Kidney (tissue), 22 donors: ENCODE measurements at places on chromosomes 7 and 10. TPM values are rescaled to one million over a fixed set of nuclear protein-coding genes. Genes with fewer than 3 reads are reported as not detected.

GRCh38 chr7:8134089-8134733 lies 127.8 kb downstream of the ICA1 start:
- H3K27me3 ChIP-seq = no peaks in the 10 kb centered on the region
- H3K4me3 ChIP-seq = no peak overlapping the region
- peaks cover 14% of the 10 kb centered on the region for H3K4me1 ChIP-seq

- H3K4me3 ChIP-seq = no peak overlapping the region
- H3K27me3 ChIP-seq = no peaks in the 10 kb centered on the region
- DNase-seq = no peak
- peaks cover 2% of the 10 kb centered on the region for H3K36me3 ChIP-seq
These were observed 77.0 kb upstream of the GSDME start for GRCh38 chr7:24834128-24834798.

DNA sequence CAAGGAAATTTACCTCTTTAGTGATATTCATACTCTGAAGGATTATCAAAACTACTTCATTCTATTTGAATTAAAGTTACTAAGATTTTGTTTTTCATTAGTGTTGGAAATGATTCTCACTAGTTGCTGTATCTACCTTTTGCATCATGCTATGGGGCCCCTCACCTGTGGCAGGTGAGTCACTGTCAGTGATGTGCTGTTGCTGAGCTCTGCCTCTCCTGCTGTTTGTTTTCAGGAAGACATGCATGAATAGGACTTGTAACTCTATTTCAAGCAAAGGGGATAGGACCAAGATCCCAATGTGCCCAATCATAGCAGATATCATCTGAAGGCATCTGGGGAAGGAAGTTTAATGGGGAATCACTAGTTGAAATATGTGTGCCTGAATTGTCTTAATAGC lies 57.4 kb upstream of the AGR3 start:
- no peak for DNase-seq
- no peak overlapping the region for H3K4me3 ChIP-seq
- H3K27ac ChIP-seq = no peak overlapping the region
- H3K4me1 ChIP-seq = no peaks in the 10 kb centered on the region

TET1 gene
- total RNA-seq = 2.2 TPM

- no peaks in the 10 kb centered on the region for H3K27me3 ChIP-seq
- DNase-seq = no peak
- H3K4me1 ChIP-seq = peaks cover 5% of the 10 kb centered on the region
- H3K4me3 ChIP-seq = no peak overlapping the region
These were observed 38.4 kb downstream of the ANK3 start for GRCh38 chr10:60351191-60351853.

CFAP70 gene
- total RNA-seq = 6.0 TPM

TEX36 gene
- not detected for total RNA-seq

DNA sequence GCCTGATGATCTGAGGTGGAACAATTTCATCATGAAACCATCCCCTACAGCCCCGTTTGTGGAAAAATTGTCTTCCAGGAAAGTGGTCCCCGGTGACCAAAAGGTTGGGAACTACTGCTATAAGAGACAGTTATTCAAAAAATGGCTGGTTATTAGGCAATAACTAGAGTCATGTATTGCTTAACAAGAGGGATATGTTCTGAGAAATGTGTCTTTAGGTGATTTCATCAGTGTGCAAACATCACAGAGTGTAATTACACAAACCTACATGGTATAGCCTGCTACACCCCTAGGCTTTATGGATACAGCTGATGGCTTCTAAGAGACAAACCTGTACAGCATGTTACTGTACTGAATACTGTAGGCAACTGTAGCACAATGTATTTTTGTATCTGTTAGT lies 71.3 kb upstream of the CSTF2T start:
- H3K4me3 ChIP-seq = no peak overlapping the region
- no peaks in the 10 kb centered on the region for H3K36me3 ChIP-seq
- no peaks in the 10 kb centered on the region for H3K4me1 ChIP-seq
- H3K27me3 ChIP-seq = no peaks in the 10 kb centered on the region
- no peak overlapping the region for H3K27ac ChIP-seq
- DNase-seq = no peak

GRCh38 chr10:131576341-131577177 lies 265.0 kb upstream of the TCERG1L start:
- H3K4me1 ChIP-seq = no peaks in the 10 kb centered on the region
- H3K36me3 ChIP-seq = no peaks in the 10 kb centered on the region

PAX4 gene
- not detected for total RNA-seq

TSPAN33 gene
- 54.9 TPM for total RNA-seq

KCNMA1 gene
- 8.9 TPM for total RNA-seq

DNA sequence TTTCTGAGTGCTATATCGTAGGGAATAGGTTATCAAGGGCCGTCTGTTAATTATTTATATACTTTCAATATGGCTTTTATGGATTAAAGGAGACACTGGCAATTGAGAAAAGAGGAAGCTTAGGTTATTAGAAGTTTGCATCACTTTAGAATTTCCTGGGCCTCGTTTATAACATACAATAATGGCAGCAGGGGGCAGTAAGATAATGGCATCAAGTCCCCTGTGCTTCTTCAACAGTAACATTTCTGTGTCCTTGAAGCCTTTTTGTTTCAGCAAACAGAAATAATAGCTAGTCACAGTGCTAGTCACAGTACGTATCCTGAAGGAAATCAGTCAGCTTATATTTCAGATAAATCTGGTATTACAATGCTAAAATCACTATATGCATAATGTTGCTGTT lies 41.9 kb downstream of the SPAM1 start:
- no peaks in the 10 kb centered on the region for H3K27me3 ChIP-seq
- DNase-seq = no peak
- H3K27ac ChIP-seq = no peak overlapping the region
- H3K36me3 ChIP-seq = no peaks in the 10 kb centered on the region
- H3K4me1 ChIP-seq = no peaks in the 10 kb centered on the region

- DNase-seq = no peak
- H3K36me3 ChIP-seq = no peaks in the 10 kb centered on the region
- no peak overlapping the region for H3K4me3 ChIP-seq
These were observed 39.7 kb upstream of the GPR141 start for GRCh38 chr7:37643876-37644275.

GRCh38 chr7:27520815-27521790 lies 141.6 kb downstream of the HIBADH start:
- no peaks in the 10 kb centered on the region for H3K27me3 ChIP-seq
- peak; percentile 22 for DNase-seq
- H3K4me3 ChIP-seq = no peak overlapping the region
- no peak overlapping the region for H3K27ac ChIP-seq
- no peaks in the 10 kb centered on the region for H3K4me1 ChIP-seq
- peaks cover 12% of the 10 kb centered on the region for H3K36me3 ChIP-seq

DNA sequence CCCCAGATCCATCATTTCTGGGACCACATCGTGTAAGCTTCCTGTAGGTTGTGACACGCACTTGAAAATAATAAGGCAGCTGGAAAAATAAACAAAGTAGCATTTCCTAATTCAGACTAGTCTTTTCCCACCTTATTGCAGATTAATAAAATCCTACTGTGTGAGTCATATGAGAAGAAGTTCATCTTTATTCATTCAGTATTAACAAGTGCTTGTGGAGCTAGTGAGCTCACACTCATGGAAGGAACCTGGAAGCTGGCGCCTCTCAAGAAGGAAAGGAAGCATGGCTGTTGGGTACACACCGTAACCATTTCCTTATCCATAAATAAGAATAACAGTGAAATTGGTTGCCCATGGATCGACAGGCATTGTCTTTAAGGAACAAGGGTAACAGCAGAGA lies 152.6 kb upstream of the PFKP start:
- no peak for DNase-seq
- no peaks in the 10 kb centered on the region for H3K27me3 ChIP-seq
- no peak overlapping the region for H3K27ac ChIP-seq

STAM gene
- total RNA-seq = 26.1 TPM

ACTL6B gene
- total RNA-seq = not detected

C10orf67 gene
- total RNA-seq = 1.6 TPM

NEUROD6 gene
- not detected for total RNA-seq

DNA sequence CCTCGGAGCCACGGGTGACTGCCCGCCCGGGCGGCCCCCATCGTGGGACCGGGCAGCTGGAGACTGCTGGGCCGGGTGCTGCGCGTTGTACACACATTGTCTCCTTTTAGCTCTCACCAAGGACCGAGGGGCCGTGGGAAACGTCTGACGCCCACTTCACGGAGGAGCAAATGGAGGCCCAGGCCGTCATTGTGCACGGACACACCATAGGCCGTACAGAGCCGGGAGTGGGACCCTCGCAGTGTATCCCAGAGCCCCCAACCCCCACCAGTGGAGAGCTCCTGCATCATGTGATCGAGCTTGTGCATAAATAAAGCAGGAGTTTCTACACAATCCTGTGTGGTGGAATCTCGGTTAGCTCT lies 722 bp downstream of the DENND10 start:
- peak; percentile 73 for DNase-seq
- peaks cover 6% of the 10 kb centered on the region for H3K4me1 ChIP-seq
- peak overlapping the region; percentile 48 for H3K4me3 ChIP-seq
- no peaks in the 10 kb centered on the region for H3K27me3 ChIP-seq
- H3K36me3 ChIP-seq = no peaks in the 10 kb centered on the region

- H3K36me3 ChIP-seq = no peaks in the 10 kb centered on the region
- H3K27ac ChIP-seq = no peak overlapping the region
- no peak for DNase-seq
- no peaks in the 10 kb centered on the region for H3K4me1 ChIP-seq
- no peaks in the 10 kb centered on the region for H3K27me3 ChIP-seq
These were observed 39.7 kb downstream of the SP8 start for GRCh38 chr7:20747001-20747400.

RPEL1 gene
- total RNA-seq = not detected

GRCh38 chr10:44763331-44763730 lies 147.8 kb upstream of the TMEM72 start:
- no peak overlapping the region for H3K4me3 ChIP-seq
- no peak for DNase-seq
- H3K4me1 ChIP-seq = no peaks in the 10 kb centered on the region
- no peaks in the 10 kb centered on the region for H3K27me3 ChIP-seq
- H3K27ac ChIP-seq = no peak overlapping the region
- H3K36me3 ChIP-seq = no peaks in the 10 kb centered on the region

DNA sequence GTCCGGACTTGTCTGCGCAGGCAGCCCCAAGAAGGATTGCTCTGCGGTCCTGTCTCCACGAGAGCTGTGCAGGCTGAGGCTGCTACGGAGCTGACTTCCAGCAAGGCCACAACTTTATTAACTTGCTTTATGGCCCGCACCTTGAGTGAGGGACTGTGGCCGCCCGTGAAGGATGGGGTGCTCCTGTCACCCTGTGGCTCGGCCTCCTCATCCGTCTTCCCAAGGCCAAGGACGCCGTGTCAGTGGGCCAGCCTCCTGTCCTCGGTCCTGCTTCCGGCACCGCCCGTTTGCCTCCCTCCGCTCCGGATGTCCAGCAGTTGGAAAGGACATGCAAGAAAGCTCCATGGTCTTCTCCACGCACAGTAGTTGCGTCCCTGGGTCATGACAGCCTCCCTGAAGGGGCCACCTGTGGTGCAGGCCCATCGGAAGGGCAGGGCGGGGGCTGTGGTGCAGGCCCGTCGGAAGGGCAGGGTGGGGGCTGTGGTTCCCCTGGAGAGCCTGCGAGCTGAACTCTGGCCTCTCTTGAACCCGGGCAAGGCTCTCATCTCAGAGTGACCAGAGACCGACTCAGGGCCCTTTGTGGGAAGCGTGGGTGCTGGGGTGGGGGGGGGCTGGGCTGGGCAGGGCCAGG lies 87.1 kb downstream of the NKX6-2 start:
- H3K27ac ChIP-seq = no peak overlapping the region
- H3K4me3 ChIP-seq = no peak overlapping the region
- H3K4me1 ChIP-seq = no peaks in the 10 kb centered on the region
- DNase-seq = peak; percentile 31
